Psoas muscle (tissue), 8 donors: ENCODE measurements at places on chromosomes 3 and 15. TPM values are rescaled to one million over a fixed set of nuclear protein-coding genes. Genes with fewer than 3 reads are reported as not detected.

GRCh38 chr3:17683542-17684207, 58.8 kb downstream of the TBC1D5 start:
- no peak for DNase-seq

GRCh38 chr15:100107151-100107550, 234.6 kb downstream of the ADAMTS17 start:
- DNase-seq, result no peak

DNA sequence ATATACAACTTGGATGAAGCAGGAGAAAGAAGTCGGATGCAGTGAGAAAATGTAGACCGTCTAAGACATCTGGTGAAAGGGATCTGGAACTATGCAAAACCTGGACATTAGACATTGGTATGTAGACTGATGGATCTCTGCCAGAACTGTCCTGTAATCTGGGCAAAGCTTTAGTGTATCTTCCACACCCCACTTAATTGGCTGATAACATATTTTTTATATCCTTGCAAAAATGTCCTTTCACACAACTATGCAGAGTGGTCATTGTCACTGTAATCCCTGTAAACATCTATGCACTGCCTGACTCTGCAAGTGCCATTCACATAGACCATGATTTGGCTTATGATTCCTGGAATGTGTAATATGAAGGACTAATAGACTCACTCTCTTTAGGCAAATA, 163.1 kb downstream of the TUSC7 start:
- no peak for DNase-seq

GRCh38 chr3:106056931-106057330, 188.1 kb upstream of the CBLB start:
- no peak for DNase-seq

The GP9 gene
- not detected for total RNA-seq

DNA sequence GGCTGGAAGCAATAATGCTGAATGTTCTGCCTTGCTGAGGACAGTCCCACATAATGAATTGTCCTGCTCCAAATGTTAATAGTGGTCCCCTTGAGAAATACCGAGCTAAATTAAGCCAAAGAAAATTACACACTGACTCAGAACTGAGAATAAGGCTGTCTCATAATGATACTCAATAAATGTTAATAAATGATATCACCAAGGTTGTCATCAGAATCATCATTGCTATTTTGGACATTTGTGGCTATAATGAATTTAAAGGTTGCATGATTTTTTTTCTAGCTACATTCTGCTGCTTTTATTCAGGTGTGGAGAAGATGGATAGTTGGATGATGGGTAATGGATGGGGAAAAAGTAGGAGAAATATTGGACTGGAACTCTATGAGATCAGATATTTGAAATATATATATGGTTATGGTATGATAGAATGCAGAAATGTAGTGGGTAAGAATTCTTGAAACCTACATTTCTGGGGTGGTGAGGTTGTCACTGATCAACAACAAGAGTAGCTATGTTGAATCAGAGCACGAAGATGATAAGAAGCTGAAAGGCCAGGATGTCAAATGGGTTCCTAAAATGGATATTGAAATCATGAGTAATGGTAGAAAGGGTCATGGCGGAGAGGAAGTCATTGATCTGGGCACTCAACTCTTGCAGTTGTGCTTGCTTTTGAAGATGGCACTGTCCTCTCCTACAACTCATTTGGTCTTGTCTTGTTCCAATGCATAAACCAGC, 12.8 kb downstream of the CHST2 start:
- DNase-seq, result no peak

GRCh38 chr3:126748701-126749546, 44.9 kb downstream of the CHCHD6 start:
- DNase-seq, result no peak

GRCh38 chr3:142273501-142273900, 48.1 kb upstream of the GK5 start:
- DNase-seq, result no peak

DNA sequence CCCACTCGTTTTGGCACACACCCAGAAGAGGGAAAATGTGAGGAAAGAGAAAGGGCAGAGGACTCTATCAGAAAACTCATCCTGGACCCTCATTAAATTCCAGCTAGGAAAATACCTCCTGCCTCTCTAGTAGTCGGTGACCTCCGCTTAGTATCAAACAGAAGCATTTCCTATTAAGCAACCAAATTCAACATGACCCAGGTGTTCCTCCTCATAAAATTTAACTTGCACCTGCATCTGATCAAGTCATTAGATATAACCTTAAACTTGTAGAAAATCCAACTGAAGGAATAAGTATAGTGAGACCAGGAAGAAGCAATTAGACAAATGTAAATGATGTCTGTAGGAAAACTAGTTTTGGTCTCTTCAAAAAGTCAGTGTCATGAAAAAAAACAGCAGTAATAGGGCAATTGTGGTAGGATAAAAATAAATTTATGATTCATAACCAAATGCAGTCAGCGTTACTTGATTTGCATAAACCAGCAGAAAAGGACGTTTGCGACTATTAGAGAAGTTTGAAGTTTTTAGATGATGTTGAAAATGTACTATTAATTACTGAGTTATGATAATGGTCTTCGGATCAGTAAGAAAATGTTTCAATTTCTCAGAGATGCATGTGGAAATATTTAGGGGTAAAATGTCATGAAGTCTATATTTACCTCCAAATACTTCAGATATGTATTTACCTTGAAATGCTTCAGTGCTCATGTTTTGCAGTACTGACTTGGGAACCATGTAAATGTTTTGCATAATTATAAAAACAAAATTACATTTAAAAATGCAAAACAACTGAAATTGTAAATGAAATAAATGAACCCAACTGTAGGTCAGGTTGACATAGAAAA, 44.6 kb downstream of the LDHAL6B start:
- no peak for DNase-seq

DNA sequence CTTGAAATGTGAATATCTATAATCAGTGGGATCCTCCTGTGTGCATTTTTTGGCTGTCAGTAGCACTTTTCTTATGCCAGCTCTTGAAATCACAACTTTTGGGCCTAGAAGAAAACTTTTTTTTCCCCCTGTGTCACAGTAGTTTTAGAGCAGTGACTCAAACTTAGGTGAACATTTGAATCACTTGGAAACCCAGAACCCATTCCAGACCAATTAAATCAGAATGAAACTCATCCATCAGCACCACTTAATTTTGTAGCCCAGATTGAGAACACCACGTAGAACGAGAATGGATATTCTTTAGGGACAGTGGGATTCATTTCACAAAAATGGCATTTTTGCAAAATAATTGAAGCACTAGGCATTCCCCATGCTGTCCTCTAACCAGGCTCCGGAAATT, 224.8 kb upstream of the NANOGP8 start:
- no peak for DNase-seq

- DNase-seq, result no peak
Measured at GRCh38 chr15:70241561-70242320, 144.0 kb upstream of the TLE3 start.

The SLC51A gene
- total RNA-seq, result not detected

DNA sequence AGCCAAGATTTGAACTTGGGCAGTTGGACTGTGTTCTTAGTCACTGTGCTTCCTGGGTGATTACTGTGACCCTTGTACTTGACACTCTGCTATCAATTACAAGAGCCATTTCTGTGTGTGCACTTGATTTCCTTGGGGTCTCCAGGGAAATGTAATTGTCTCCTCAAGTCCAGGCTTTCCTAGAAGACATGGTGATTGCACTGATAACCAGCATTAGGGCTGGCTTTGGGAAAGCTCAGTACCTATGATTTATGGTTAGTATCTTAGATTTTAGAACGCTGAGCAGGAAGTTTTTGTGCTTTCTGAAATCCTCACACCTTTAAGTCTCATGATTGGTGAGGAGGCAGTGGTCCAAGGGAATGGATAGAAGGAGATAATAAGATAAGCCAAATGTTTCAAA, 1.6 kb upstream of the CLDN11 start:
- no peak for DNase-seq
